Activated T-helper 1 cell treated with anti-CD3 and anti-CD28 coated beads, Interleukin-2, amount 50 U/mL, for 16 hours (primary cell): ENCODE measurements at places on chromosomes 4 and X.

GRCh38 chrX:103782640-103783039, 6.0 kb downstream of the PLP1 start:
- no peak for DNase-seq

DNA sequence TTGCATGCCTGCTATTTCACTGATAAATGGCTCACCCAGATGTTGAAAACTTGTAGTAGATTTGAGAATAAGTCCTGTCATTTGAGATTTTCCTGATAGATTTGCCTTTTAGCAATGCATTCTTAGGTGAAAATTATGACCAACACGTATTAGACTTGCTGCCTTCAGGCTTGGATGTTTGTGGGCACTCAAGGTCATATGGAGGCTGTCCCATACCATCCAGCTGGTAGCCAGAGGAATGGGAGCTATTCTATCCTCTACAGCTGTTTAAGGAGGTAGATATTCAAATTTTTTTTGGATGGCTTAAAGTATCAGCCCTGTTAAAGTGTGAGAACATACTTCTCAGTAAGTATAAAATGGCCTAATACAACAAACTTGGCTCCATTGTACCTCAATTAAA, 34.7 kb downstream of the RTL3 start:
- DNase-seq: no peak

DNA sequence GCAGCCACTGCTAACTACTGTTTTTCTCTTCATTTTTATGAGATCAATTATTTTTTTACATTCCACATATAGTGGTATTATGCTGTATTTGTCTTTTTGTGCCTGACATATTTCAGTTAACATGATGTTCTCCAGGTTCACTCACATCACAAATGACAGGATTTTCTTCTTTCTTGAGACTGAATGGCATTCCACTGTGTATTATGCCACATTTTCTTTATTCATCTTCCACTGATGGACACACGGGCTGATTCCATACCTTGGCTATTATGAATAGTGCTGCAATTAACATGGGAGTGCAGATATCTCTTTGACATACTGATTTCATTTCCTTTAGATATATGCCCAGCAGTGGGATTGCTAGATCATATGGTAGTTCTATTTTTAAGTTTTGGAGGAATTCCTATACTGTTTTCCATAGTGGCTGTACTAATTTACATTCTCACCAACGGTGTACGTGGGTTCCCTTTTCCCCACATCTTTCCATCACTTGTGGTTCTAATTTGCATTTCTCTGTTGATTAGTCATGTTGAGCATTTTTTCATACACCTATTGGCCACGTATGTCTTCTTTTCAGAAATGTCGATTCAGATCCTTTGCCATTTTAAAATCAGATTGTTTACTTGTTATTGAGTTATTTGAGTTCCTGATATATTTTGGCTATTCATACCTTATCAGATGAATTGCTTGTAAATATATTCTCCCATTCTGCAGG, 14.9 kb upstream of the ZCCHC4 start:
- DNase-seq: no peak

DNA sequence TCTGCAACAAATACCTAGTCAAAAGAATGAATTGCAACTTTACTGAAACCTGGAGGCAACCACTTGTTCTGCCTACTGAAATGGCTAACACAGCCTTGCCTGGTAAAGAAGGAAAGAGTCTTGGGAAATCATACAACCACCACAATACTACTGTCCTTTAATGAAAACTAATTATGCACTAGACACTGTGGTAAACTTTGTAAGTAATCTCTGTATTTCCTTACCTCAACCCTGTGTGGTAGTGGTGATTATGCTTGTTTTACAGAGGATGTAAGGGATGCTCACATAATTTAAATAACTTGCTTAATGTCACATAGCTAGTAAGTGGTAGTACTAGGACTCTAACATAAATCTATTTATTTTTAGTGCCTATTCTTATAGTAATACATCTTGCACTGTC, 44.7 kb downstream of the TMEM156 start:
- DNase-seq: no peak

- no peak for DNase-seq
These were observed 1814.9 kb downstream of the STIM2 start for GRCh38 chr4:28675582-28675981.

DNA sequence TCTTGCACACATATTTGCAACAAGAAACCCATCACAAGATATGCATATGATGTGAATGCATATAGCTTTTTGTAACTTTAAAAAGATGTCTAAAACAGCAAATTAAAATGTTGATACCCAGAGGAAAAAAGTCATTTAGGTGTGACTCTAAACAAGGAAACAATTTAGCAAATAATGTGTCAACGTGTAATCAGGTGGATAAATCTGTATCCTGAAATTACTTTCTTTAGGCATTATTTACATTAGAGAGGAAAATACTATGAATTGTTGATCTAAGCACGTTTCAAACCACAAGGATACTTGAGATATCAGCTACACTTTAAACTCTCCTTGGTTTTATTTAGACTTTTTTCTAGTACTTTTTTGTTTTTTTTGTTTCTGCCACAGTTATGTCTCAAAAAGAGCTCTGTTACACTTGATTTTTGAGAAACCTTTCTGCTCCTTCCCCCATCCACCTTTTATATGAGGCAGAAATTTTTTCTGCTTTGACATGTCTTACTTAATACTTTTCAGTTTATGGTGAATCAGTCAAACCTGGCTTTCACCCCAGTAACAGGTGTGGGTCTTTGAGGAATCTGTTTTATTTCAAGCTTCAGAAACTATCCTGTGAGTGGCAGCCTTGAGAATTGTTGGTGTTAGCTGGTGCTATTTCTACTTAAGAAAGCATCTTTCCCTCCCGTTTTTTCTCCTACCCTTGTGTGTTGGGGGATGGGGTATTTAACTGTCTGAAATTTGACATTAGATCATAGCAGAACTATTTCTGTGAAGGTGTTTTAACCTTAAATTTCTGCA, 1.9 kb downstream of the NPNT start:
- DNase-seq: no peak

DNA sequence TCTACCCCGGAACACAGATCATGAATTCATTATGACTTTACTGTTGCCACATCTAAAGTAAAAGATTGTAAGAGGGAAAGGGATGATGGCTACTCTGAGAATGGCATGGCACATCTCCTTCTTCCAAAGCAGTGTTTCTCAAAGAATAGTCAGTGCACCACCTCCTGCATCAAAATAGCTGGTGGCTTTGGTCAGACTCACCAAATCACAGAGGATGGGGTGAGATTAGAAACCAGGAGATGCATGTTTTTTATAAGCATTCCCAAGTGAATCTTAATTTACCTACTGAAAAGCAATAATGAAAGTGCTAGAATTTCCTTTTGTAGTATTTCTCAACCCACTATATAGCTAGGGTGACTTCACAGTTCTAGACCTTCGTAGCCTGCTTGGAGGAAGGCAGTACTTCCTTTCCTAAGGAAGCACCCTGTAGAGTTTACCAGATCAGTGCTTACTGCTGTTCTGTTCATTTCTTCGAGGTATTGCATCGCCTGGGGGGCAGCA, 340.8 kb upstream of the KLF3 start:
- DNase-seq: no peak

GRCh38 chrX:1450361-1451161, 2.1 kb downstream of the ASMTL start:
- no peak for DNase-seq

DNA sequence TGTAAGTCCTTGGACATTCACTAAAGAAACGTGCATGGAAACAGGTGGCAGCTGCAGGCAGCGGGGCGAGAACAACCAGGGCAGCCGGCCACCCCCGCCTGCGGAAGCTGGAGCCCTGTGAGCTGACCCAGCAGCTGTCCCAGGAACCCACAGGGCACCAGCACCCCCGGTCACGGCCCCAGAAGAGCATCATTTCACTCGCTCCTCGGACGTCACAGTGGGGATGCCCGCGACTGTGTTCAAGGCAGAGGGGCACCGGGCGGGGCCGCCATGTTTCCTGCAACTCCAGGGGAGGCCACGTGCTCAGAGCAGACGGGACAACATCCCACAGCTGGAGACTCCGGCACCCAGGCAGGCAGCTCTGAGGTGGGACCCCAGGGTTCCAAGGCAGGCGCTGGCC, 45.0 kb upstream of the CPLX1 start:
- no peak for DNase-seq

GRCh38 chr4:85676050-85676425, 201.1 kb downstream of the ARHGAP24 start:
- DNase-seq: no peak

DNA sequence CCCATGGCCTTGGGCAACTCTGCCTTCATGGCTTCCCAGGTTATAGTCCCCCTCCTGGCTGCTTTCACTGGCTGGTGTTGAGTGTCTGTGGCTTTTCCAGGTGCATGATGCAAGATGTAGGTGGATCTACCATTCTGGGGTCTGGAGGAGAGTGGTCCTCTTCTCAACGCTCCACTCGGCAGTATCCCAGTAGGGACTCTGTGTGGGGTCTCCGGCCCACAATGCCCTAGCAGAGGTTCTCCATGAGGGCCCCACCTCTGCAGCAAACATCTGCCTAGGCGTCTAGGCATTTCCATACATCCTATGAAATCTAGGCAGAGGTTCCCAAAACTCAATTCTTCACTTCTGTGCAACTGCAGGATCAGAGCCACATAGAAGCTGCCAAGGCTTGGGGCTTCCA, 763.4 kb upstream of the EPHA5 start:
- no peak for DNase-seq

GRCh38 chrX:13659063-13659462, 6.1 kb downstream of the TCEANC start:
- DNase-seq: no peak

- no peak for DNase-seq
These were observed 33.2 kb upstream of the SLC9A7 start for GRCh38 chrX:46791927-46792809.

- no peak for DNase-seq
These were observed 71.3 kb downstream of the POU4F2 start for GRCh38 chr4:146709956-146710355.

- DNase-seq: no peak
These were observed 112.0 kb downstream of the IRF2 start for GRCh38 chr4:184362396-184362795.

DNA sequence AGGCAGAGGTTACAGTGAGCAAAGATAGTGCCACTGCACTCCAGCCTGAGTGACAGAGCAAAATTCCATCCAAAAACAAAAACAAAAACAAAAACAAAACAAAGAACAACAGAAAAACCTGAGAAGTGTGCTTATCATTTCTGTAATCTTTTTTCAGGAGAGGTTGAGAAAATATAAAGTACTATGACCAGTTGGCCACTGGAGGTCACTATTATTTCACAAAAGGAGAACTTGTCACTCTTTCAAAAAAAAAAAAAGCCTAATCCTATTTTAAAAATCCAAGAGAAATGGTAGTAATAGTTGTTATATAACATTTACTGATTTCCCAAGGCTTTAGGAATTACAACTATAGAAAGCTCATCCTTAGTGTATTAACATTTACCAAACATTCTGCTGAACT, 24.9 kb upstream of the RNF150 start:
- DNase-seq: no peak

- DNase-seq: no peak
These were observed 5.7 kb downstream of the GPRIN3 start for GRCh38 chr4:89301902-89302301.

- no peak for DNase-seq
These were observed 1102.6 kb downstream of the ADGRL3 start for GRCh38 chr4:62302710-62303109.

DNA sequence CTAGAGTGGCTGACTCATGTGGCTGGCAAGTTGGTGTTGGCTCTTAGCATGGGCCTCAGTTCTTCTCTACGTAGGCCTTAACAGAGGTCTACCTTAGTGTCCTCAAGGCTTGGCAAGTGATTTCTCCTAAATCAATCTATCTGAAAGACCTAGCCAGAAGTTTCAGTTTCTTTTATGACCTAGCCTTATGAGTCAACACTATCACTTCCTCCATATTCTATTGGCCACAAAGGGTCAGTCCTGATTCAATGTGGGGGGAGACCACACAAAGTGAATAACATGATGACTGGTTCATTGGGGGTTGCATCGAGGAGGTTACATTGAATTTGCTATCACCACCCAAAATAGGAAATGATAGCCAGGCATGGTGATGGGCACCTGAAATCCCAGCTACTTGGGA, 5.8 kb upstream of the NRK start:
- DNase-seq: no peak

GRCh38 chr4:110188113-110188512, 10.3 kb downstream of the ELOVL6 start:
- no peak for DNase-seq

- no peak for DNase-seq
These were observed 221.3 kb downstream of the STIM2 start for GRCh38 chr4:27081675-27082586.

DNA sequence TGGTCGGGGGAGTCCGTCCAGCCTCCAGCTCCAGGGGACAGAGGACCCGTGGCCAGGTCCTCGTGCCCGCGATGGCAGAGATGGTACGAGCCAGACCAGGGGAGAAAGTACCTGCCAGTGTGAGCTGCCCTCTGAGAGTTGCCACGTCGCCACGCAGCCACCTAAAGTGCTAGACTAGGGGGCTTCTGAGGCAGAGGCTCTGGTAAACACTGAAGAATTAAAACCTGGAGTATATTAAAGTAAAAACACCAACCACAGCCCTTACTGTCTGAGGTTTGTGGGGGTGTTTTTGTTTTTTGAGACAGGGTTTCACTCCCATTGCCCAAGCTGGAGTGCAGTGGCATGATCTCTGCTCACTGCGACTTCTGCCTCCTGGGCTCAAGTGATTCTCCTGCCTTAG, 60.1 kb upstream of the SORCS2 start:
- no peak for DNase-seq

GRCh38 chr4:4326166-4326565, 36.1 kb downstream of the ZBTB49 start:
- DNase-seq: no peak

DNA sequence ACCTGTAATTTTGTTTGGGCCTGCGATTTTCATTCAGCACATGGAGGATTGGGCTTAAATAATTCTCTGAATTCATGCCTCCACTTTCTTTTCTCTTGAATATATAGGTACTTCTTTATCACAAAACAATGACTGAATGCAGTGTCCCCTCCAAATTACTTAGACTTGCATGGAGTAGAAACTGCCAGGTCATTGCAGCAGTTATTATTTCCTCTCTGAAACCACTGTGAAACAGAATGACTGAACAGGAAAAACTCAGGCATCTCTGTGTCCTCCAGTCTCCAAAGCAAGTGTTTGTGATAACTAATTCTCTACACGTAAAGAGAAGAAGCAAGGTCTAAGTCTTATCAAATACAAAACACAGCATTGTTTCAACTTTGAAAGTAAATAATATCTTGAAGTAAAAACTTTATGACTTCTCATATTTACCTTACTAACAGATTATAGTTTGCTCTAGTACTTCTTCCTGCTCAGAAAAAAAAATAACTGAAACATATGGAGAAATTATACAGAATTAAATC, 144.5 kb upstream of the DIAPH2 start:
- DNase-seq: no peak
